ENCODE measurements at places on chromosomes 5 and 9.

DNA sequence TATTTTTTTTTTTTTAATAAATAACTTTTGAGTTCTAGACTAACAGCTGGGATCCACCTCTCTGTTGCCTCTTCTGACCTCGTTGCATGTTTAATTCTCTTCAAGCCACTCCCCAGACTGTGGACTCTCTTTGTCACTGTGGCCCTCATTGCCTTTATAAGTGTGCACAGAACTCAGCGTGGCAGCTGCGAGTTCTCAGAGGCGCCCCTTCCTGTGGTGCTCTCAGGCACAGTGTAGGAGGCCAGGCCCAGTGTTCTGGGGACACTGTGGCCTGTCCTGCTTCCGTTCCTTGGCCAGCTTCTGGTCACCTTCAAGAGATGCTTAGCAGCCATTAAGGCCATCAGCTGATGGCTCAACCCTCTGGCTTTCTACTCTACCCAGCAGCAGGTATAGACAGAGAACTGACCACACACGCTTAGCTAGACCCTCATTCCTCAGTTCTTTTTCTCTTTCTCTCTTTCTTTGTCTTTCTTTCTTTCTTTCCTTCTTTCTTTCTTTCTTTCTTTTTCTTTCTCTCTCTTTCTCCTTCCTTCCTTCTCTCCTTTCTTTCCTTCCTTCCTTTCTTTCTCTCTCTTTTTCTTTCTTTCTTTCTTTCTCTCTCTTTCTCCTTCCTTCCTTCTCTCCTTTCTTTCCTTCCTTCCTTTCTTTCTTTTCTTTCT lies 27.7 kb downstream of the STC2 start:
- DNase-seq, result no peak

GRCh38 chr9:110714314-110714713 lies 45.7 kb downstream of the MUSK start:
- no peak for DNase-seq

DNA sequence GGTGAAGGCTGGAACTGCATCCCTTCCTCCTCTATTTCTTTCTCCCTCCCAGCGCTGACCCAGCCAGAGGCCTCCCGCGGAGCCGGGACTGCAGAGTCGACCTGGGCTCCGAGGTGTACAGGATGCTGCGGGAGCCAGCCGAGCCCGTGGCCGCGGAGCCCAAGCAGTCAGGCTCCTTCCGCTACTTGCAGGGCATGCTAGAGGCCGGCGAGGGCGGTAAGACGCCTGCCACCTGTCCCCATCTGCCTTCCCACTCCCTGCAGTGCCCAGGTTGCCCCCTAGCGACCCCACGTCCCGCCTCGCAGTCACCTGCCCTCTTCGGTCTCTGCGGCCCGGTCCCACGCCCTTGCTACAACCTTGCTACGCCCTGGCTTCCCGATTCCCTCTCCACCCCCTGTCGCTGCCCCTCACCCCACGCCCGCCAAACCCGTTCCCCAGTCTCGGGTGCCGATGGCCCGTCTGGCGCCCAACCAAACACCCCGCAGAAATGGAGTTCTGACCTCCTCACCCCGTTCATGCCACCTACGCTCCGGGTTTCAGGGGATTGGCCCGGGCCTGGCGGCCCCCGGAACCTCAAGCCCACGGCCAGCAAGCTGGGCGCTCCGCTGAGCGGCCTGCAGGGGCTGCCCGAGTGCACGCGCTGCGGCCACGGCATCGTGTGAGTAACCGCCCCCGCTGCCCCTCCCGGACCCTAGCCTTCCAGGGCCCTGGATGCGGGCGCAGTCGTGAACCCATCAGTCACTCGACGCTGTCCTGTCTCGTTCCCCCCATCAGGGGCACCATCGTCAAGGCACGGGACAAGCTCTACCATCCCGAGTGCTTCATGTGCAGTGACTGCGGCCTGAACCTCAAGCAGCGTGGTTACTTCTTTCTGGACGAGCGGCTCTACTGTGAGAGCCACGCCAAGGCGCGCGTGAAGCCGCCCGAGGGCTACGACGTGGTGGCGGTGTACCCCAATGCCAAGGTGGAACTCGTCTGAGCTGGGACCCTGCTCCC lies 14.1 kb downstream of the PDLIM4 start:
- peak; percentile 3 for DNase-seq

GRCh38 chr9:87063246-87063645 lies 115.9 kb upstream of the GAS1 start:
- no peak for DNase-seq

DNA sequence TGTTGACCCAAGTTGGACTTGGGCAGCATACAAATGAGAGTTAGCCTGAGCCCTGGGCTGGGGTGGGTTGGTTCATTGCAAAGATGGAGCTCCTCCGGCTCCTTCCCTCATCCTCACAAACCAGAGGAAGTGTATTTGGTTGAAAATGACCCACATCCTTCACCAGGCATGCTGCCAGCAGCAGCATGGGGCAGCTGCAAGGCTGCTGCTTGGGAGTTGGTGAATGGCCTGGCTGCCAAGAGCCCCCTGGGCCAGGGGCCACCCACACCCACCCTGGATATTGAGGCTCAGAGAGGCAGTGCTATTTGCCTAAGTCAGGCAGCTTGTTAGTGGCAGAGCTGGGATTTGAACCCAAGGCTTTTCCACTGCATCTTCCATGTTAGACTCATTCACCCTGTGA lies 29.5 kb downstream of the PPARGC1B start:
- DNase-seq, result no peak

DNA sequence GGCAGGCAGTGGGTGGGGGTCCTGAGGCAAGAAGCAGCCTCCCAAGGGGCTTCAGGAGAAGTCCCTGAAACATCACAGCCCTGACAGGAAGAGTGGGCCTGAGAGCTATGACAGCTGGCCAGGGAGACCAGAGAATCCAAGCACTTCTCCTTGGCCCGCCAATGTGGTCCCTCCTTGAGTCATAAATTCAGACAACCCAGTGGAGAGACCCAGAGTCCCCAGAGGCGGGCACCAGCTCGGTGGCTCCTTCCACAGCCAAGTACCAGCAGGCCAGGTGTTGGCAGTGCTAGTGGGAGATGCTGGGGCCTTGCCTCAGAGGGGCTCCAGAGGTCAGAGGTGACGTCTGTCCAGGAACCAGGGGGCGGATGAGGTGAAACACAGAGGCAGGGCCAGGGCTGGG lies 1.6 kb upstream of the DOK3 start:
- no peak for DNase-seq

DNA sequence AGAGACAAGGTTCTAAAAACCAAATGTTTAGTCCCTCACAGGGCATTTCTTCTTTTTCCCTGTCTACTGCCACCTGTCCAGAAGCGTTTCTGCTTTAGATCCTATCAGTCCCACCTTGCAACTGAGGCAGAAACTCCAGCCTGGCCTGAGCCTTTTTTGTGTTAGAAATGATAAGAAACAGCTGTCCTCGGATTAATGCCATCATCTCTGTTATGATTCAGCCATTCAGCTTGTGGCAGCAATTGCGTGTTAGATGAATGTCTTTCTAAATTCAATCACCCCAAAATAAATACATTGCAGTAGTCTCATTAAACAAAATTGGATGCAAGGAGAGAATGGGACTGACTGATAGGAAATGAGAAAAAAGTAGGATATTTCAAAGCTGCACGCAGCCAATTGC lies 28.3 kb upstream of the FRMPD1 start:
- DNase-seq, result no peak

DNA sequence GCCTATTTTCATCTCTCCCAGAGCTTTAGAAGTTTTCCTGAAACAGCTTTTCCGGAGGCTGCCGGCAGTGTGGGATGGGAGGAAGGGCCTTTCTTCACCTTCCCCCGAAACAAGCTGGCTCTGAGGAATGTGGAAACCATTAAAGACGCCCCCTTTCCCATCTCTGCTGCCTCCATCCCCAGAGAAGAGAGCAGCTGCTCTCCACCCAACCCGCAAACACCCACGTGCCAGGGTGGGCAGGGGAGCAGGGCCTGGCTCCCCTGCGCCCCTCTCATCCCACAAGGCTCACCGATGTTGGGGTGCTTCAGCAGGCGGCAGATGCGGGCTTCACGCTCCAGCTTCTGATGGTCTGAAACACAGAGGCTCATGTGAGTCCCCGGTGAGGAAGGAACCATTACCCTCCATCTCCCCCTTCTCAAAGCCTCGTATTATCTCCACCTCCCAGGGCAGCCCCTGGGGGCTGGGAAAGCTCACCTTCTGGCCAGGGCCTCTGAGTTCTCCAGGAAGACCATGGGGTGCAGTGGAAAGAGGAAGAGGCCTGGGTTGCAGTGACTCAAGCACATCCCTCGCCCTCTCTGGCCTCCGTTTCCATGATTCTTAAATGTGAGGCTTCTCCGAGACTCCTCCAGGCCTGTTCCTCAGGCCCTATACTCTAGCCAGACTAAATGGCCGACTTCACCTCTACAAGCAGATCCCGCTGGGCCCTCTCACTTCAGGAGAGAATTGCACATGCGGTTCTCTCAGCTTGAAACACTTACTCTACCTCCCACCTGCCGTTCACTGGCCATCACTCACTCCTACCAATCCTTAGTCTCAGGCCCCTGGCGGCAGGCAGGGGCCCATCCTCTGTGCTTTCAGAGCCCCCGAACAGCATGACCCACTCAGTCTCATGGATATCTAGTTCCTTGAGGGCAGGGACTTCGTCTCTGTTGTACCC lies 24.6 kb downstream of the CAMK2A start:
- DNase-seq, result no peak

- no peak for DNase-seq
These were observed 1225.2 kb downstream of the PTPRD start for GRCh38 chr9:9387511-9388115.

- DNase-seq, result no peak
These were observed 64.8 kb downstream of the HSPA4 start for GRCh38 chr5:133116601-133117000.

- DNase-seq, result no peak
These were observed 54.6 kb upstream of the PHYKPL start for GRCh38 chr5:178287091-178287790.

DNA sequence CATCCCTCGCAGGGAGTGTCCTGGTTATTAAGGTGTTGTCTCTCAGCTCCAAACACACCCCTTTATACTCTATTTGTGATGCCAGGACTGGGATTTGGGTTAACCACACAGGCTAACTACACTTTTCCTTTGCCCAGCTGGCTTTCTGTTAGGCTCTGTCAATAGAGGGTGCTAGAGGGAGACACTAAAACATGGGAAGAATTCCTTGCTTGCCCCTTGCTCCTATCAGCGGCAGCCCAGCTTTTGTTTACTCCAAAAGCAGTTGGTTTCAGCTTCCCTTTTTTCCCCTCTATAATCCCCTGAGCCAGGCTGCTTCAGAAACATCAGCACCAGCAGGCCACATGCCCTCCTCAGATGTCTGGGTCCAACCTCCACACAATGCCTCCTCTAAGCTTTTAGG lies 297.1 kb downstream of the KCTD16 start:
- no peak for DNase-seq

DNA sequence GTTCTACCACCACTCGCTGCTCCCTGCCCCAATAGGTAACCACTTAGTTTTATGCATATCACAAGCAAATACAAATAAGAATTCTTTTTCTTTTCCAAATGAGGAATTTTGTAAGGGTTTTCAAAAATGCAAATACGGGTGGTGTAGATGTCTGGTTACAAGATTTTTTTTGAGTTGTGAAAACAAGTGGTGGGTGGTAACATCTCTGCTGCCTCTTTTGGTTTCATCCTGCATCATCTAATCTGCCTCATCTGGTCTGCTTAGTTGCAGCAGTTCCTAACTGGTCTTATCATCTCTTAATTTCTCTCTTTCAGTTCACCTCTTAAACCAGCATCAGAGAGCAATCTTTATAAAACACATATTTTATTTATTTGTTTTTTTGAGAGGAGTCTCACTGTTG lies 5.3 kb downstream of the NFX1 start:
- DNase-seq, result peak; percentile 64

GRCh38 chr5:170737591-170737990 lies 45.9 kb upstream of the GABRP start:
- DNase-seq, result no peak

GRCh38 chr5:109805472-109805871 lies 115.7 kb downstream of the MAN2A1 start:
- DNase-seq, result no peak

- no peak for DNase-seq
These were observed 116.1 kb upstream of the TNC start for GRCh38 chr9:115234094-115234493.

GRCh38 chr9:12640016-12640587 lies 53.1 kb upstream of the TYRP1 start:
- DNase-seq, result peak; percentile 4

DNA sequence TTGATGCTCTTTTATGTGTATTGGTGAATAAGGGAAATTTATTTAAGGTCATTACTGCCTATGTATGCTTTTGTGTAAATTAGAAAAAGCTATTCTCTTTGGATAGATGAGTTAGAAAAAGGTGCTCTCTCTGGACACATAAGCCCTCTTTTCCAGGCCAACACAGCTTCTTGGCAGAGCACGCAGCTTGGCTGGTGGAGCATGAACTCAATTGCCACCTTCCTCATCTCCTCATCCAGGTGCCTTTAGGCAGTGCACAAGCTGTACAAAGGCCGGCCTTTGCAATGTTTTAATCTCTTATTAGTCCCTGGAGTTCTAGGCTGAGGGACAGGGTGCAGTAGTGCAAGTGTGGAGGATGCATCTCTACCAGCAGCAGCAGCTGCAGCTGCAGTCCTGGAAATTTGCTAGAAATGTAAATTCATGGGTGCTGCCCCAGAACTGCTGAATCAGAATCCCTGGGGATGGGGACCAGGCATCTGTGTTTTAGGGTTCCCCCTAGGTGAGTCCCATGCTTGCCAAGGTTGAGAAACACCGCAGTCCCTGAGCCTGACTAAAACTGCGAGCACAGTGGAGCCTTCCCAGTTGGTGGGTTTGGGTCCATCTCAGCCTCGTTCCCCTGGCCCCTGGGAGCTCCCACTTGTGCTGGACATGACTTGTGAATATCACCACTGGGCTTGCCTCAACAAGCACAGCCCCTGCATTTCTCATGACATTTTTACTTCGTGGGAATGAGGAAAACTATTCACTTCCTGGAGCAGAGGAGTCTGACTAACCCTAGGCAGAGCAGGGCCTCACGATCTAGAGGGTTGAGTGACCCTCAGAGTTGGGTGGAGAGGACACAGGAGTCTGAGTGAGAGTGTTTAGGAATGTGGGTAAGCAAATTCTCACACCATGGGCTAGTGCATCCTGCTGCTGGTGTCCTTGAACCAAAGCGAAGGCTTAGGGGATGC lies 272.3 kb downstream of the ZSWIM6 start:
- DNase-seq, result no peak

DNA sequence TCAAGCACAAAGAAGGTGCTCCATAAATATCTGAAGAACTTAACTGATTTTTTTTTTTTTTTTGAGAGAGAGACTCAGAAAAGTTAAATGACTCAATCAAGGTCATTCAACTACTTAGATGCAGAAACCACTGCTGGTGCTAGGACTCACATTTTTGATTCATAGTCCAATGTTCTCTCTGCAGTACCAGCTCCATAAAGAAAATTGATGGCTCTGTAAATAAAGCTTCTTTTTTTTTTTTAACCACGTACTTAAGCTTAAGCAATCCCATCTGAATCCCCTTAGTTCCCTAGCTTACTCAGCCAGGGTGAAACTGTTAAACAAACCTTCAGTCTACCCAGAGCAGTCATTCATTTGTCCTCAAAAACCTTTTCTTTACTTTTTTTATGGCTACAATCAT lies 657.0 kb upstream of the WWC1 start:
- DNase-seq, result no peak
